ENCODE measurements at places on chromosomes 4 and X. TPM values are rescaled to one million over a fixed set of nuclear protein-coding genes. Genes with fewer than 3 reads are reported as not detected.

CLGN gene
- 1.8 TPM for polyA plus RNA-seq

GBA3 gene
- polyA plus RNA-seq: 0.04 TPM

FOXR2 gene
- not detected for polyA plus RNA-seq

PIR gene
- 27.8 TPM for polyA plus RNA-seq

TSC22D3 gene
- 843 TPM for polyA plus RNA-seq

EFHC2 gene
- 2.0 TPM for polyA plus RNA-seq

GAGE13 gene
- polyA plus RNA-seq: not detected

HMX1 gene
- not detected for polyA plus RNA-seq

SLITRK2 gene
- polyA plus RNA-seq: 0.48 TPM

PCDH18 gene
- 28.7 TPM for polyA plus RNA-seq

TCEAL3 gene
- polyA plus RNA-seq: 153 TPM

DNA sequence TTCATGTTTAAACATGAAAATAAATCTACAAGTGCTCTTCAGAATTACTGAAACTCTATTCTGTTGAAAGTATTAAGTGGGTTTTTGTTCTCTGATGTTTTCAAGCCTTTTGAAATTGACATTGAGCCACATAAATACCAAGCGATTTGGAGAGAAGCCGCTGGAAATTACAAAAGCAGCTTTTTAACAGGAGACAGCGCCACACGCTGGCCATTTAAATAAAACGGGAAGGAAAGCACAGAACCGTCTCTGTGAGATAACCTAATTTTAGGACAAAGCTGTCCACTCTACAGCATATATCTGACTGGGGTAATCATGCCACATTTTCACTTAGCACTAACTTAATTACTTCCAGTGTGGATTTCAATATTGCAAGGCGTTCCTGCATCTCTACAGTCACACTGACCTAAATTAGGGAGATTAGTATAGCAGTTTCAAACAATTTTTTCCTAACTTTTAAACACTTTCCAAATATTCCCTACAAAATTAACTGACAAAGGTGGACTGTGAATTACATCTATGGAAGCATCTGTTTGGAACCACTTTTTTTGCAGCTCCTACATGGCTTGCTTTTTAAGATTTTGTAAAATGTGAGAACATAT lies 6.8 kb upstream of the ANOS1 start:
- no peak for DNase-seq

DNA sequence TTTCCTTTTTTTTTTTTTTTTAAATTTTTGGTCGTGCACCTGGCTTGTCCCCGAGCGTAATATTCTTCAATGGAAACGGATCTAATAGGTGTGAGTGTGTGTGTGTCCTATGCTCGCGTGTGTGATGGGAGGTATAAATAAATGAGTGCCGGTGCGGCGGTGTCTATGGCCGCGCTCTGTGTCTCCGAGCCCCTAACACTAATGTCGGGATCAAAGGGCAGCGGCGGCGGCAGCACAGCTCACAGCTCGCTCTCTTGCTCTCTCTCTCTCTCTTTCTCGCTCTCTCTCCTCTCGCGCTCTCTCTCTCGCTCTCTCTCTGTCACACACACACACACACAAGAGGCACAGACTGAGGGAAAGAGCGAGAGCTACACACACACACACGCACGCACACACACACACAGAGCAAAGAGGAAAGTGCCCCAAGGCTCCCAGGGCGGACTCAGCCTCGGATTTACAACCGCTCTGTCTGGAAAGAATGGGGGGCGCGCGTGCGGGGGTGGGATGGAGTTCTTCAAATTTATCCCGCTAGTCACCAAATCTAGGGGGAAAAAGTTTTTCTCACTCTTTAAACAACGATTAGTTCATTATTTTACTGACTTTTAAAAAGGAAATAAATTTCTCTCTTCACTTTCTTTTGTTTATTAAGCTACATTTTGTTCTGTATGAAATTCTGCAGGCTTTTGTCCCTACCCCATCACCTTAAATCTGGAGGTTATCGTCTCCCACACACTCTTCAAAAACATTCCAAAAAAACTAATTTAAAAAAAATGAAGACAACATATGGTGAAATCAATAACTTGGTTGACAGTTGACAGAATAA lies at the start of gene ZNF827:
Gene ZNF827 (minus strand): TSS at position 206 of the 823 bp plus-strand sequence. CDS start 416 bp downstream, outside the sequence.
- peak; percentile 70 for DNase-seq

DNA sequence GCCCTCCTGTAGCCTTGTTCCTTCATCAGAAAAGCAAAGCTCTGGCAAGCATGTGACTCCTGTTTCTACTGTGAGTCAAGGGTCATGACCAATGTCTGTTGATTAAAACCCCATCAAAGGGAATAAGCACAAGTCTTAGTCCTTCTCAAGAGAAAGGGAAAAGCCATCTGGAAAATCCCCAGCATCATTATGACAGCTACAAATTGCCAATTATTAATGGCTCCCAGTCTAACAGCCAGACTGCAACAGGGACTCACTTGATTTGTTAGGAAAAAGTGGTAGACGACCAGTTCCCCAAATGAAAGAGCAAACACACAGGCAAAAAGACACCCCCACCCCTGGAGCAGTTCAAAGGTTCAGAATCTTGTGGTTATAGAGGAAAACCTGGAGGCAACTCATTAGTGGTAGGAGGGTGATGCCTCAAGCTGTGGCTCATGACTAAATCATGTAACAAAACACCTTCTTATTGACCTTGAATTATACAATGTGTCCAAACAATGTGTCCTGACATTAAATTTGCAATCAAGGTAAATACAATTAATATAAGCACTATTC lies 315.7 kb downstream of the HNRNPD start:
- no peak for DNase-seq

DNA sequence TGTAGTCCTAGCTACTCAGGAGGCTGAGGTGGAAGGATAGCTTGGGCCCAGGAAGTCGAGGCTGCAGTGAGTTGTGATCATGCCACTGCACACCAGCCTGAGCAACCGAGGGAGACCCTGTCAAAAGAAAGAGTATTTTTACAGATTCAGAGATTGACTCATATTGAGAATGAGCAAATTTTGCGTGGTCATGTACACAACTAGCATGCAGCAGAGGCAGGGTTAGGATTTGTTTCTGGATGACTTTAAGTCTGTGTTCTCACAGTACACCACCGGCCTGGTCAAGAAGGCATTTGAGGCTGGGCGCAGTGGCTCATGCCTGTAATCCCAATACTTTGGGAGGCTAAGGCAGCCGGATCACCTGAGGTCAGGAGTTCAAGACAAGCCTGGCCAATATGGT lies 44.8 kb upstream of the CBR4 start:
- DNase-seq: no peak

GRCh38 chr4:76830612-76830963 lies 67.4 kb downstream of the SOWAHB start:
- DNase-seq: no peak

GRCh38 chr4:100479971-100480370 lies 37.9 kb downstream of the EMCN start:
- DNase-seq: no peak

GRCh38 chr4:149164282-149164681 lies 651.4 kb downstream of the IQCM start:
- no peak for DNase-seq

GRCh38 chrX:3815896-3816664 lies 102.6 kb upstream of the PRKX start:
- DNase-seq: no peak

GRCh38 chr4:13544606-13545393 lies 492 bp upstream of the NKX3-2 start:
- peak; percentile 60 for DNase-seq

- no peak for DNase-seq
These were observed 1.7 kb downstream of the NSD2 start for GRCh38 chr4:1872870-1873269.

DNA sequence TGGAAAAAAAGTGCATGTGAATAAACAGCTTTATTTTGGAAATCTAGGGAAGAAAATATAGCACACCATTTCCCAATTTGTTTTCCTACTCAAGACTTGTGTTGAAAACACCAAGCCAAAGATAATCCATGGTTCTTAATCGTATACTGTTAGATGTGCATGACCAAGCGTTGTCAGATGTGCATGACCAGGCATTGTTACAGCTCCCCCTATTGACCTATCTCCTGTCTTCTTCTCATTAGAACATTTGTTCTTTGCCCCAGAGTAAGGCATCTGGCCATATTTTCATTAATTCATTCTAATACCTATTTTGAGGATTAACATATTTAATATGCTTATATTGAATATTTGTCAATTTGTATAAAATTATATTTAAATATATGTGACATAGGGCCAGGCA lies 14.4 kb upstream of the VCX start:
- DNase-seq: no peak

DNA sequence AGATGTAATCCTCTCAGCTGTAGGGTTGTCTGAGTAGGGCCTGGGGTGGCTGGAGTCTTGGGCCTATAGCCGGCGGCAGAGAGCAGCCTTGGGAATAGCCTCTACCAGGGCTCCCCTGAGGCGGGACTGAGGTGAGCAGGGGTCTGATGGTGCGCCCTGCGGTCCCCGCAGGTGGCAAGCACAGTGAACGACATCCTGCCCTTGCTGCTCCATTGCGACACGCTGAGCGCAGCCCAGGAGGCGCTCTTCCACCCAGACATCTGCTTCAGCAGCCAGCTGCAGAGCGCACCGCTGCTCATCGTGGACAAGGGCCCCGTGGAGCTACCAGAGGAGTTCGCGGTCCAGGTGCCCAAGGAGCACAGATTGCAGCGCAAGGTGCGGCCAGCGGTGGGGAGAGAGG lies 317.0 kb downstream of the ADGRL3 start:
- no peak for DNase-seq

DNA sequence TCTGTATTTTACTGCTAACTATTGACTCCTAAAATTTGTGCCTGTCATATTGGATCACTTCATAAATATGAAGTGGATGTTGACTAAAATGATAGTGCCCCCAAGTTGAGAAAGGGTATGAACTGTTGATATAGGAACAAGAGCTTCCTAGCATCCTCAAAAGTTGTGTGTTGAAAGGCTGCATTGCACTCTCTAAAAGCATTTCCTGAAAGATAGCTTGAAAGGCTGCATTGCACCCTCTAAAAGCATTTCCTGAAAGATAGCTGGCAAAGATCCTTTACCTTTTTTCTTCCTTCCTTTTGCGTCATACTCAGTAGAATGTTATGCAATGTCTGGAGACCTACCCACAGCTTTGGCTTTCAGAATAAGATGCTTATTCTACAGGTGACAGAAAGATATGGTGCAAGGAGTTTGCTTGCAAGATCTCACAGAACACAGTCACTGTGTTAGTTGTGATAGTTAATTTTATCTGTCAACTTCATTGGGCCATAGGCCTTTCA lies 274.6 kb upstream of the GALNTL6 start:
- DNase-seq: no peak

DNA sequence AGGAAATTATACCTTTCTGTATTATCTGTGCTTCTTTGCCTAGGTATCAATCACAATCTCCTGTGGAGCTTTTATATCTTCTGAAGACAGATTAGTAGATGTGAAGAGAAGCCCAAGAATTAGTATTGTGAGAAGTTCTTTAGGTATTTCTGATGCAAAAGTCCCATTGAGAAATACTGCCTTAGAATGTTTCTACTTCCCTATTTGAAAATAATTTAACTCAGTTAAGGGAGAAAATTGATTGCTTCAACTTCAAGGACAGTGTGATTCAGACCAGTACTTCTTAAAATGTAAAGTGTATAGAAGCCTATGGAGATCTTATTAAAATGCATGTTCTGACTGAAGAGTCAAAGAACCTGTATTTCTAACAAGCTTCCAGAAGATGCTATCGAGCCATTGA lies 9.0 kb downstream of the EIF1AX start:
- no peak for DNase-seq

GRCh38 chr4:148055844-148056243 lies 324.0 kb downstream of the ARHGAP10 start:
- no peak for DNase-seq

DNA sequence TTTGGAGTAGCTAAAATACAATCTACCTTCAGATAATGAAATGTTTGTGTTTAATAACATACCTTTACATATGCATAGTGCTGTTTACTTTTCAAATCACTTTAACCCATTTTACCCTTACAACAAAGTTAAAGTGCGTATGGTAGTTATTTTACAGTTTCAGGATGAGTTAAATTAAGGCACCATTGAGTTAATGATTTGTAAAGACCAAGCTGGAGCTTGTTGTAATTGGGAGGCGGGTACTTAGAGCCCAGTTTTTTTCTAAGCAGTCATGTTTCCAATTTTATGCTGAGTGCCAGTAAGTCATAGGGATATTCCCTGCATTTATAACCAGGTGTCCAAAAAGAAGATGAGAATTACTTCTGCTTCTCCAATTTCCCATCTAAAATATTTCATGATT lies 84.2 kb upstream of the NRK start:
- no peak for DNase-seq

DNA sequence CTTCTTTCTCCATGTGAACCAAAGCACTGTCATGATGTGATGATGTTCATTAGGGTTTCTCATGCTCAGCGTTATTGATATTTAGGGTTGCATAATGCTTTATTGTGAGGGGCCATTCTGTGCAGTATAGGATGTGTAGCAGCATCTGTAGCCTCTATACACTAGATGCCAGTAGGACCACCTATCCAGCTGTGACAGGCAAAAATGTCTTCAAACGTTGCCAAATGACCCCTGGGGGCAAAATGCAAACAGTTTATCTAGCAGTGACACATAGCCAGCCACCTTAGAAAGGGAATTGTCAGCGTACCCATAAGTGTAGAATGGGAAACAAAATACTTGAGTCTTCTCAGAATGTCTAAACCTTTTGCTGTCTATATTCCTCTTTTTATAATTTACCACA lies 18.8 kb downstream of the NFKB1 start:
- DNase-seq: no peak

GRCh38 chr4:167380964-167381363 lies 146.7 kb upstream of the SPOCK3 start:
- DNase-seq: no peak

DNA sequence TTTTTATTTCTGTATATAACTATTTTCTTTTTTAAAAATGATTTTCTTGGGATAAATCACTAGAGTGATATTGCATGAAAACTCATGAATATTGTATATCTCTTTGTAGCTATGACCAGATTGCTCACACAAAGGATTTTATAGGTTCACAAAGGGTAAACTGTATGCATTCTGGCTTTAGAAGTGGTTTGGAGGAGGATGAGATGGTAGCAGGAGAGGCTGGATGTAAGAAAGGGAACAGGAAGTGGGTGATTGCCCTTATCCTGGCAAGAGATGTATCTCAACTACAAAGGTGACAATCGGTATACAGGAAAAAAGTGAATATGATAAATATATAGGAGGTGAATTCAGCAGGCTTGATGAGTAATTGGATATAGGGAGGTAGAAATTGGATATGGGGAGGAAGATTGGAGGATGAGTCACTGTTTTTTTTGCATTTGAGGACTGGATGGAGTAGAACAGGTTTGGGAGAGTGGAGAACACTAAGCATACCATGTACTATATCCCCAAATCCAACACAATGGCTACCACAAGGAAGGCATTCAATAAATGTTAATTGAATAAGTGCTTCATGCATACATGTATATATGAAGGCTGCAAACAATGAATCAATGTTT lies 9.9 kb downstream of the FGG start:
- DNase-seq: no peak

GRCh38 chr4:69167300-69167699 lies 47.2 kb downstream of the UGT2B11 start:
- DNase-seq: no peak

- no peak for DNase-seq
These were observed 8.9 kb upstream of the TMEM165 start for GRCh38 chr4:55386840-55387239.

GRCh38 chrX:129958814-129959492 lies 23.5 kb upstream of the BCORL1 start:
- DNase-seq: no peak

GRCh38 chrX:85243761-85244449 lies at the start of the genes SATL1 and ZNF711:
Gene SATL1, minus strand, starts transcription at chrX:85243779. Its CDS starts 134,811 bp downstream, at chrX:85108968.
Gene ZNF711, plus strand, starts transcription at chrX:85243991. Its CDS starts 3,582 bp downstream, at chrX:85247573.
- DNase-seq: peak; percentile 68
